ENCODE measurements at places on chromosomes 2 and 18.

DNA sequence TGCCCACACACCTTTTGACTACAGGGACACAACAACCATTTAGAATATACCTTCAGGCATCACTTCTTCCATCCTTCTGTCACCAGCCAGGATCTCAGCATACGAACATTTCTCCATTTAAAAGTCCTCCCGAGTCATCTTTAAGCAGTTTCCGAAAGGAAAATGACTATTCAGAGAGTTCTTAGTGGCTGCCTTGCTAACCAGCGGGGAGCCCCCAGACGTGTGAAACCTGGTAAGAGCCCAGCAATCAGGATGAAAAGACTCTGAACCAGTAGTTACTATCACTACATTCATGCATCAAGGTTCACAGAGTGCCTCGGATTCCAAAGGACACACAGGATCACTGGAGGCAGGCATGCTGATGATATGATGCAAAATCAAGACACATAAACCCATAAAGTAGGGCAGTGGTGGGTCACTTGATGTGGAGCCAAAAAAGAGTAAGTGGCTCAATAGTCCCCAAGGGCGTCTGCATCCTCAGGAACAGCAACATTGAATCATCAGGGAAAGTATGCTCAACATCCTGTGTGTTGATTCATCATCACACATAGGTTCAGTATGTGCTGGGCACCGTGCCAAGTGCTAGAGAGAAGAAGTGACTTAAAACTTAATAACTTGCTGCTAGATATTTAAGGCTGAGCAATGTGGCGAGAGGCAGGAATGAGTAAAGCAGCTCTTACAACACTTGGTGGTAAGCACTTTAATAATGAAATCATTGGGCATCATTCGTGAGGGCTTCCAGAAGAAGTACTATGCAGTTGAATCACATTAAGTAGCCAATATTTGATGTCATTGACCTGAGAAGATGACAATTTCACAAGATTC is 4.4 kb downstream of the CCL20 start:
- DNase-seq: peak; percentile 100

- DNase-seq: peak; percentile 13
These were observed 909.6 kb downstream of the DSC3 start for GRCh38 chr18:30132959-30133358.

GRCh38 chr2:104851291-104852089 is 2.4 kb upstream of the POU3F3 start:
- no peak for DNase-seq

GRCh38 chr2:121748202-121748601 is 7.2 kb upstream of the TSN start:
- DNase-seq: peak; percentile 60

GRCh38 chr2:138291805-138292204 is 209.8 kb upstream of the SPOPL start:
- DNase-seq: no peak

DNA sequence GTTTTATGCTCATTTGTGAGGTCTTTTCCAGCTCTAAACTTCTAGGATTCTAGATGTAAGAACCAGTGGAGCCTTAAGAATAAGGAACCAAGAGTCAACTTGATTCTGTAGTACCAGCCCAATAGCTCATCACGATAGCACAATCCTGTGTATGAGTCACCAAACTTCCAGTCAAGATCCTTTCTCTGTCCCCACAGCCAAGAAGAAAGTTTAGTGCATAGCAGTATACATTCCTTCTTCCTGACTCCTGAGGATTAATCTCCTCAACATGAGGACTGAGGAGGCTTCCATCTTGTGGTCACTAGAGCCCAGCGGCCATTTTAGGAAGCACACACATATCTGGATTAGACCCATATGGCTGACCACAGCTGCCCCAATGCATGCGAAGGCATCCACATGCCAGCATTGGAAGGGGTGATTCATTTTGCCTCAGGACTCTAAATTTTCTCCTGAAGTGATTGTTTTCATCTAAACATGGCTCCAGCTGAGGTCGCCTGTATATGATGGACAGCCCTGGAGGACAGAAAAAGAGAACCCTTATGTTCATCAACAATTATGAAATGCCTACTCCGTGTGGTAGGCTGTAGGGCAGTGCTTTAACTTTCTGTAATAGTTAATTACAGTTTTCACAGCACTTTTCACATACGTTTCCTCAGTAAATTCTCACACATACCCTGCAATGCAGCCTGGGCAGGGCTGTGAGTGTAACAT is 53.5 kb downstream of the RASGRP3 start:
- peak; percentile 85 for DNase-seq

DNA sequence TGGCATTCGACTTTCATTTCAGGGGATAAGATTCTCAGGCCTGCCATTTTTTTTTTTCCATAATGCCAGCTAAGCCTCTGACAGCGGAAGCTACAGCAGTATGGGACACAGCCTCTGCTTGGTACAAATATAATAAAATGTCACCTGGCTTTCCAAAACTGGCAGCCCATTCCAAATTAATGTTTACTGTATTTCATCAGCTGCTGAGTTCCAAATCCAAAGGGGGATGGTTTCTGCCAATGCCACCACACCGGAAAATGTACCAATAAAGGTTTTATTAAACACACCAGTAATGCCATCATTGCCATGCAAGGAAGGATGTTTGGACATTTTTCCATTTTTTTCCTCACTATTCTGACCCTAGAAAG is 275.8 kb upstream of the CCDC68 start:
- DNase-seq: no peak

GRCh38 chr2:214630402-214631045 is 179.0 kb downstream of the BARD1 start:
- no peak for DNase-seq

DNA sequence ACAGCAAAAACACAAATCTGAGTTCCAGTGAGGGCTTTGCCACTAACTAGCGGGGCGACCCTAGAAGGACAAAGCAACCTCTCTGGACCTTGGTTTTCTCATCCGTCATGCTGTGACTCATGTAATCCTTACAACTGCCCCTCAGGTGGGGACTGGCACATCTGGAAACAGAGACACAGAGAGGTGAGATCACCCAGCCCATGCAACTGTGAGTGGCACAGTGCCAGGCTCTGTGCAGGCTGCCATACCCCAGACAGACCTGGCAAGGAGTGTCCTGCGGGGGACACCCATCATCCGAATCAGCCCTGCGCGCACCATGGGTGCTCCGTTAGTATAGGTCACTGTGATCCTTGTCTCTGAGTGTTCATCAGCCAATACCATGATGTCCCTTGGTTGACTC is 198.3 kb downstream of the SMAD7 start:
- no peak for DNase-seq

GRCh38 chr18:2425426-2426317 is 145.6 kb downstream of the METTL4 start:
- DNase-seq: peak; percentile 45

GRCh38 chr2:130853391-130853790 is 16.7 kb downstream of the ARHGEF4 start:
- DNase-seq: no peak

DNA sequence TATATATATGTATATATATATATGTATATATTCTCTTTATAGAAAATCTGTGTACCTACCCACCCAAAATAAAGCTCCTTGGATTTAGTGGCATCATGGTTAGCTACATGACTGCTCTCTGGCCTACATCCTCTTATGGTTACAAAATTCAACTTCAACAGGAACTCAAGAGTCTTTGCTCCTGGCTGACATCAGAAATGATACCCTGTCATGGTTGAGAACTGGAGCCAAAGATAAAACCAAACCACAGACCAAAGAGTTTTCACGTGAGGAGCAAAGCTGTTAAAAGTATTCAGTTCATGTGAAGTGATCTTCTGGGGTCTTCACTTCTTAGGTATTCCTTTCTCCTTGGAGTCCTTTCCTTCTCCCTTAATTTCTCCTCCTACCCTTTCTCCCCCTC is 476.3 kb downstream of the SOX11 start:
- DNase-seq: no peak

DNA sequence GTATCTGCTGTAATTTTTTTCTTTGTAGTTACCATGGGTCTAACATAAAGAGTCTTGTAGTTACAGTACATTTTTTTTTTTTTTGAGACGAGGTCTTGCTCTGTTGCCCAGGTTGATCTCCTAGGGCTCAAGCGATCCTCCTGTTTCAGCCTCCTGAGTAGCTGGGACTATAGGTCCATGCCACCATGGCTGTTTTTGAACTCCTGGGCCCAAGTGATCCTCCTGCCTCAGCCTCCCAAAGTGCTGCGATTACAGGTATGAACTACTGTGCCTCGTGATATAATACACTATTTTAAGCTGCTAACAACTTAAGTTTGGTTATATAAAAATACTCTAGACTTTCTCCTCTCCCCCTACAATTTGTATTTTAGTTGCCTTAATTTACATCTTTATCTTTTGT is 46.3 kb downstream of the ASB1 start:
- DNase-seq: no peak

DNA sequence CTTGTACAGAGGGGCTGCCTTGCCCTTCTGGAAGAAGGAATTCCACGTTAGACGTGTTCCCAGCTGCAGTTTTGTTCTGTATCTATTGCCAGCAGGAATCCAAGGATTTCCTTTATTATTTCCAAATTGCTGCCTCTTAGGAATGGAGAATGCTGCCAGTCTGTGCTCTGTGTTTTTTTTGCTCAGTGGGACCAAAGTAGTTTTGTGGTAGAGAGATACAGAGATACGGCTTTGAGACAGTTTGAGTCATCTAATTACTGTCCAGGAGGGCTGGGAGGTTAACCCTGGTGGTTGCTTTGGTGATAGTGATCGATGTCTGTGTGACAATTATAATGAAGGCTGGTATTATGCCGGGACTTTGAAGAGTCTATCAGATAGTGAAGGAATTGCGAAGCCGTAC is 26.3 kb downstream of the ASAP2 start:
- no peak for DNase-seq

DNA sequence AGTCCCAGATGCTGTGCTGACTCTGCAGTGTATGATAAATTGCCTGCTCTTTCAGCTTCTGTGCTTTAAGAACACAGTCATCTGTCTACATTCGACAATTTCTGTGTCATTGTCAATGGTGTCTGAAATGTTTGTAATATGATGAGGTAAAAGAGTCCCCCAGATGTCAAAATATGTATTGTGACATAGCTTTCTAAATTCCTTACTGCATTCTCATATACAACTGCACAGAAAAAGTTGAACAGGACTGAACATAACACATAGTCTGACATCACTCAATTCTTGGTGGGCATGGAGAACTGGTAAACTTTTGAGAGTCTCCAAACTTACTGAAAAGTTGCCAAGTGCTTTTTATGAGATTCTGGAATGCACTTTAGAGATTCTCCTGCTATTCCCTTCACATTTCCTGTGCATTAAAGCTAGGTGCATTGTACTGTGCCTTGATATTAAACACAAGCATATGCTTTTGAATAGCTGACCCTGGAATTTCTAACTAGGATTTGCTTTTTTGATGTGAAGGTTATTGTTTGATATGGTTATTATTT is 48.1 kb upstream of the ARHGAP28 start:
- no peak for DNase-seq

DNA sequence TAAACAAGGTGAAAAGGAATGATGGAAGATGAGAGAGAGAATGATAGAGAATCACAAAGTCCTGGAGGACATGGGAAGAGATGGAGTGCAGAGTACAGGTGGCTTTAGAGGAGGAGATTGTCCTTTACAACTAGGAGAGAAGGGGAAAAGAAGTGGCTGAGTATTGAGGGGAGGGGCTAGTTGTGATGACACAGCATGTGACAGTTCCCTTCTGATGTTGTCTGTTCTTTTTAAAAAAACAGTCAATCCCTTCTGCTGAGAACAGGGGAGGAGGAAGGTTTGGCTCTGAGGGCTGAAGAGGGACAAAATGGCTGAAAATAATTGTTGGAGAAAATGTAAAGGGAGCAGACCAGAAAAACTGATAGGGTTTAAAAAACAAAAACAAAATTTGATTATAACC is 44.0 kb downstream of the STEAP3 start:
- DNase-seq: no peak

GRCh38 chr18:12747530-12748315 is 44.9 kb downstream of the PSMG2 start:
- no peak for DNase-seq

DNA sequence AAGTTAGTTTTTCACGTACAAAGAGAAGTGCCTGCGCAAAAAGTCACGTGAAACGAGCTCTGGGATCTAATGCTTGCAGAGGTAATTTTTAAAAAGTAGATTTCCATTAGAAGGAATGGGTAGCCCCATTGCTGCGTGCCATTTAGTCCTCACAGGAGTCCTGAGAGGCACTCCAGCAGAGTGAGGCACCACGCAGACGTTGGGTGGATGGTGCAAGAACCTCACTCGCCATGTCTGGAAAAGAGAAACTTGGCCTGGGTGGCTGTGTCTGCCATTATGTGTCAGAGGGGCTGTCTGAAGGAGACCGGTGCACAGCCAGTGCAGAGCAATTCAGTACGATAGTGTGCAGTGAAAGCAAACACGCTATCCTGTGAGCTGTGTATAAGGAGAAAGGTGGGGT is 1.8 kb upstream of the HDAC4 start:
- DNase-seq: no peak

DNA sequence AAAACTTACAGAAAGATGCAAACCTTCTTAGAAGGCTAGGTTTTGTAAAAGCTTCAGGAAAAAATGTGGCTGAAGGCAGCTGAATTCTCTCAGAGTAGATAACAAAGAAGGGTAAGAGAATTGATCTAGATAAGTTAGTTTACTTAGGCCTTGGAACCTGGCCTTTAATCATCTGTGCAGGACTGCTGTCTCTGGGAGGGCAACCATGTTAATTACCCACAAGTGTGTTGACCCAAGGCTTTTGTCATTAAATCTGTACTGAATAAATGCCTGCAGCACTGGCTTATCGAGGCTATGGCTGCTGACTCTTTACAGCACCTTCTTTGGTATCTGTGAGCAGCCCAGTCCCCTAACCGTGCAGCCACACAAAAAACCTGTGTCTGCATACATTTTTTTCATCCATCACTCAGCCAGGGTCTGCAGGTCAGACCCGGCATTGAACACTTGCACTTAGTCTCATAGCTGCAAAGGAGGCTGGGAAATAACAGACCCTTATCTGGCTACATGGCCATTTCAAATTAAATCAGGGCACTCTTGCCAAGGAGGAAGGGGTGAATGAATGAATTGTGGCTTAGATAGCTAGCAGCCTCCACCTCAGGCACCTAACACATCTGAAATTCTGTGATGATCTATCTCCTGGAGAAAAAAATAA is 120.2 kb upstream of the MSH2 start:
- no peak for DNase-seq

GRCh38 chr18:8350628-8351027 is 258.6 kb upstream of the RAB12 start:
- DNase-seq: no peak

DNA sequence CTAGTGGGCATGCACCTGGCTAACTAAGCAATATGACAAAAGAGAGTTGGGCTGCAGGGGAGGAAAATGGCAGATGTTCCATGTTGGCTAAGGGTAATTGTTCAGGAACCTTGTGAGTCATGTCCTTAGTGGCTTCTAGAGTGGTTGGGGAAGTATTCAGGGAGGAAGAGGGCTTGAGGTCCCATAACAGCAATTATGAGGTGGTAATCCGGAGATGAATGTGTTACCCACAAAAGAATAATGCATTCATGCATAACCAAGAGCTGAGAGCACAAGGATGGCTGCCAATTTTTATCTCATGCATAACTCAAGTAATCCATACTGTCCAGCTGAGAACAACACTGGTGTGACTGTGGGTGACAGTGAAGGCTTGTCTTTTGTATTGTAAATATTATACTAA is 42.9 kb downstream of the TMEFF2 start:
- peak; percentile 21 for DNase-seq

GRCh38 chr2:76256458-76257088 is 545.9 kb upstream of the GCFC2 start:
- no peak for DNase-seq

GRCh38 chr2:170774074-170774473 is 3.9 kb downstream of the ERICH2 start:
- no peak for DNase-seq

- peak; percentile 62 for DNase-seq
These were observed 719 bp downstream of the SMAD2 start for GRCh38 chr18:47929681-47930198.
